ENCODE measurements at places on chromosomes 12 and 14.

DNA sequence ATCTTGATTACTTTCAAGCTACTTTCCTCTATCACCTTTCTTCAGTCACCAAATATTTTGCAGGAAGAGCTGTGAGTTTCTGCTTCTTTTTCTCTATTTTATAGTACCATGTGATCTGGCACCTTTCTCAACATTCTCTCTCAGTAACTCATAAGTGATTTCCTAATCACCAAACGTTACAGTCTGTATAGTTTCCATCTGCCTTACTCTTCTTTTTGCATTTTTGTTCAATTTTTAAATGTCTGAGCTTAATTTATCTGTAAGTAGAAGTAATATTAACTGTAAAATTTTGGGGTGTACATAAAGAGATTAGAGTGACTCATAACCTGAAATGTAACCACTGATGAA, 422.1 kb upstream of the SYT1 start:
- DNase-seq, result no peak

DNA sequence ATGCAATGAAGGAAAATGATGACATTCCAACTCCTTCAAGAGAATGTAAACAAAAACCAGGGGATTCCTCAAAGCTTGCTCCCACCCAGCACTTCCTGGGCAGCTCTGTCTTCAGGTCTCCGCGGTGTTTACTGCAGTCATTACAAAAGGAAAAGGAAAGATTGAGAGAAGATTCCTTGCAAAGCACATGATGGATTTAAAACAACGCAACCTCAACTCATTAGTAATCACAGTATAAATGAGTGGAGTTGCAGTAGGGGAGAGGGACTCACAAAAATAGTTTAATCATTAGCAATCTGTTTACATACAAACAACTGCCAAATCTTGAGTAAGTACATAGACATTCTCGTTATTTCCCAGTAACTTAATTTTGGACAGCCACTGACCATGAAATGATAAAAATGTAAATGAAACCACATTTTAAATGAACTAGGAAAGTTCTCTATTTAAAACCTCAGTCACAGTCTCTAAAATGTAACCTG, 49.7 kb upstream of the OVCH1 start:
- no peak for DNase-seq

GRCh38 chr14:31968956-31969698, 108.0 kb upstream of the ARHGAP5 start:
- DNase-seq, result no peak

DNA sequence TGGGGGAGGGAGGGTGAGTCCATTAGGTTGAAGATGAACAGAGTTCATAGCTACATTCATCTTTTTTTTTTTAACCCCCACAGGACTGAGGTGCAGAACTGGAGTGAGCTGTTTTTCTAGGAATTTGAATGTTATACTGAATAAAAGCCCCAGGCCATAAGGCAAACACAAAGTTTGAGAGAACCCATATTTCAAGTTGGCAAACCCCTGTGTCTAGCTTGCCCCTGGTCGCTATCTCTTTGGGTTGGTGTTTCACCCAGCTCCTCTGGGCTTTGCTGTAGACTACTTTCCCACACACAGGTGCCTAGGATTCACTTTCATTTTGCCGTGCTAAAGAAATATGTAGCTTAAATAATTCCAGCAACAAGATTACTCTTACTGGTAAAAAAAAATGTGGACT, 5.2 kb upstream of the LMO3 start:
- DNase-seq, result no peak

DNA sequence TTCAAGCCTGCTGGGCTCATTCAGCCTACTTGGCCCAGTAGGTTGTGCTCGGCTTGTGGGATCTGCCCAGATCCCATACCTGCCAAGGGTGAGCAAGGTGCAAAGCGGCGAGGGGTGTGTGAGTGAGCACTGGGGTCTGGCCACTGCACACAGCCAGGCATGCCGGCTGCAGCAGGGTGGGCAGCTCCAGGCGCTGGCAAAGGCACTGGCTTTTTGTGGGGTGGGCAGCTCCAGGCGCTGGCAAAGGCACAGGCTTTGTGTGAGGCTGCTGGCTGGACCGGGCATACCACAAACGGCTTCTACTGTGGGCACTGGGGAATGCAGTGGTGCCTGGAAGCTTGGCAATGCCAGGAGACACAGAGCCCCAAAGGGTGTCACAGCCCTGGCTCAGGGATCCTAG, 137.4 kb downstream of the SLC16A7 start:
- no peak for DNase-seq

DNA sequence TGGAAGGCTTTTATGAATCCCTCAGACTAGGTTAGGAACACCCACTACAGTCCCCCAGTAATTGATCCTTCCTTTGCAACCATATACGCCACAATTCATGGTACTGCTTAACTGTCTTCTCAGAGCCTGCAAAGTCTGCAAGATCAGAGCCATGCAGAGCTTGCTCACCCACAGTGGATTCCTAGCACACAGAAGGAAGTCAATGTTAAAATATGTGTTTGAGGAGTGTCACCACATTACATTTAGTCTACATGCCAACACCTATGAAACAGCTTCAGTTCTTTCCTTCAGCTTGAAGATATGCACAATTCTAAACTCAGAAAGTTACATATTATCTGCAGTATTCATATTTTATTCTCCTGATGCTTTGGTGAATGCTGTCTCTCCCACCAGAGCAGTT, 138.5 kb downstream of the NDUFA12 start:
- no peak for DNase-seq

Data from HL-60 (cell line).